ENCODE measurements at places on chromosomes 16 and 17.

DNA sequence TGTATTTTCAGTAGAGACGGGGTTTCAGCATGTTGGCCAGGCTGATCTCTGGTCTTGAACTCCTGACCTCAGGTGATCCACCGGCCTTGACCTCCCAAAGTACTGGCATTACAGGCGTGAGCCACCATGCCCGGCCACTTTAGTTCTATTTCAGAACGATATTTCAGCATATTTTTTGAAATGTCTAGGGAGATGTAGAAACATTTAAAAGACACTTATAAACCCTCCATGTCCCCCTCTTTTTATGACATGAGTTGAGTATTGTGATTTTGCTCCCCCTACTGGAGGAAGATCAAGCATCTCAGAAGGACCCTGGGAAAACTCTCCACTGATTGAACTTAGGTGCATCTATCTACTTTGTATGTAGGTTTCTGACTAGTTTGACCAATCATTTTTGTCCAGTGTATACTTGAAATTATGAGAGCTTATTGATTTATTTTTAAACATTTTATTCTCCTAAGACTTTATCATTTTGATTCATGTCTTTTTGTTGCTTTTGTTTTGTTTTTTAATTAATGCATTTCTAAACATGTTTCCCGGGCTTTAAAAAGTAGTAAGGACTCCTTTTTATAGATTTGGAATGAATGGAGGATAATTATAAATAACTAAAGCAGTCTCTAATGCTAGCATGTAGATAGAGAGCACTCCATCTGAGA is 105.1 kb downstream of the CHD9 start:
- no peak for DNase-seq

DNA sequence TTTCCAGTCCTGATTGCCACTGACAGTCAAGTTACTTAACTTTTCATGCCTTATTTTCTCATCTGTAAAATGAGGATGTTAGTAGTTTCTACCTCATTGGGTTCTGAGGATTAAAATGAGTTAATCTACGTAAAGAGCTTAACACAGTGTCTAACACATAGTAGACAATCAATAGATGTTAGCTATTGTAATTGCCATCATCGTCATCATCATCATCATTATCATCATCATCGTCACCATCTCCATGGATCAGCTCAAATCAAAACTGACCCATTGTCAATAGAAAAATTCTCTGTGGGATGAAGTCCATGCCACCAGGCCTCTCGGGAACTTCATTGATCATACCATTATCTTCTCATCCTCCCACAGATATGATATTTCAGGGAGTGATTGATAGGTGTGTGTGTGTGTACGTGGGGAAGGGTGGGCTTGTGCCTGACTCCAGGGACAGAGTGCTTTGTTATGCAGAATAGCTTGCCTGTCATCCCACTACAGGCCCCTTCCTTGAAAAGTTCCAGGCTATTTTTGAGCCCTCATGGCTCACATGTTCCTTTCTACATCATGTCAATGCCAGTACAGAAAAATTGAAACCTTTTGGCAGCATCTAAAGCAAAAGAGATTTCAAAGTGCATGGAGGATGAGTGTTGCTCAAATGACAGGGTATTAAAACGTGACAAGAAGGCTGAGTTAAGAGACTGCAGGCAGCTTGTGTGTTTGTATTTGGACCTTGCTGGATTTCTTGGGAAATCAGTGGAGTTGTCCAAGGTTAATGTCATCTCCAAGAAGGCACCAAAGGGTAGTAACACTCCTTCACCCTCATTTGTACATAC is 133.9 kb downstream of the PRKCB start:
- DNase-seq = no peak

- no peak for DNase-seq
These were observed 114.1 kb downstream of the NOG start for GRCh38 chr17:56707312-56708219.

- no peak for DNase-seq
These were observed 22.1 kb downstream of the MAP1LC3B start for GRCh38 chr16:87414251-87414680.

GRCh38 chr17:7405350-7406234 is 1.7 kb upstream of the TMEM256 start:
- no peak for DNase-seq

DNA sequence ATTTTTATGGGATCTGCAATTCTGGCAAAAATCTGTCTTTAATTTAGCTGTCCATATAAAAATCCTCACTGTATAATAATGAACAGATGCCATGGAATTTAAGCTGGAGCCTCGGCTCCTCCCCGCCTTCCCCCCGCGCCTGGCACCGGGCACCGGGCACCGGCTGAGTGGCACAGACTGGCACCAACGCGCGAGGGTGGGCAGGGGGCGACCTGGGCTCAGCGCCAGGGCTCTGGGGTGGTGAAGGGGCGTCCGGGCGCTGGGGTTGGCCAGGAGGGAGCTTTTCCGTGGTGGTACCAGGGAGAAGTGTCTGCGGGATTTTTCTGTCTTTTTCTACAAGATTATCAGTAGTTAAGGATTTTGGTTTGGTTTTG is 9.1 kb downstream of the NEUROD2 start:
- DNase-seq = no peak

DNA sequence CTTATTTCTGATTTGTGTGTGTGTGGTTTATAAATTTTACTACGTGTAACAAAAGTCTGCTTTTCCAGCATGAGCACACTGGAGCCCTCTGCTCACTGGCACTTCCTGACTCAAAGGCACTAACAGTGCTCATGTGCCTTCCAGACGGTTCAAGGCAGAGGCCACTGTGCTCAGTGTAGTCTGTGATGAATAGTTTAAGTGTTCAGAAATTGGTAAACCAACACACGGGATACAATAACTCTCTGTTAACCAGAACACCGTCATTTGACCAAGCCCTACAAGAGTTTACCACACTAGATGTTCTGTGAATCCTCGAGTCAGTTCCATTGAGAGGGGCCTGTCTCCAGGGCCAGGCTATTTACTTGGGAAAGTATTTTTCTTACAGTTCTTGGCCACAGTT is 191.9 kb downstream of the MRTFB start:
- DNase-seq = no peak

GRCh38 chr17:68356949-68357455 is 65.7 kb downstream of the ARSG start:
- no peak for DNase-seq

Data from stimulated activated CD8-positive, alpha-beta memory T cell treated with anti-CD3 and anti-CD28 coated beads, Interleukin-2, amount 100 ng/mL, for 1 hour (primary cell).